Esophagus mucosa (tissue), 1 donor: ENCODE measurements at places on chromosomes 13 and 19. TPM values are rescaled to one million over a fixed set of nuclear protein-coding genes. Genes with fewer than 3 reads are reported as not detected.

The NAPSA gene
- 0.40 TPM for total RNA-seq

The CYSLTR2 gene
- 0.24 TPM for total RNA-seq

The HCST gene
- 0.96 TPM for total RNA-seq

The GRK1 gene
- total RNA-seq, result not detected

The RDH8 gene
- not detected for total RNA-seq

The DDX39A gene
- 59.6 TPM for total RNA-seq

The CEACAM3 gene
- not detected for total RNA-seq

The TMIGD2 gene
- 0.20 TPM for total RNA-seq

The MAP4K1 gene
- 3.4 TPM for total RNA-seq

The GPC6 gene
- total RNA-seq, result 0.96 TPM

The CGB8 gene
- not detected for total RNA-seq

The MYO1F gene
- total RNA-seq, result 3.8 TPM

The NUDT15 gene
- total RNA-seq, result 20.5 TPM

The CNN1 gene
- 8.3 TPM for total RNA-seq

The BEST2 gene
- not detected for total RNA-seq

The TUBA3C gene
- not detected for total RNA-seq

The LILRA2 gene
- total RNA-seq, result not detected

The ZNF324 gene
- total RNA-seq, result 9.2 TPM

The VSTM2B gene
- not detected for total RNA-seq

The APOC4 gene
- total RNA-seq, result not detected

The NLRP11 gene
- not detected for total RNA-seq

The KLF12 gene
- 0.88 TPM for total RNA-seq

The NKG7 gene
- total RNA-seq, result not detected

The CRTC1 gene
- total RNA-seq, result 4.0 TPM

The LAIR2 gene
- total RNA-seq, result not detected

The SELENOV gene
- not detected for total RNA-seq

The TEX26 gene
- not detected for total RNA-seq

The FRY gene
- 10.2 TPM for total RNA-seq

The DDX49 gene
- total RNA-seq, result 56.0 TPM

The DENND1C gene
- 1.3 TPM for total RNA-seq

The PROZ gene
- total RNA-seq, result not detected

The CNFN gene
- 1,078 TPM for total RNA-seq

The ZNF470 gene
- 2.4 TPM for total RNA-seq

The OR7D2 gene
- total RNA-seq, result not detected

The UNC13A gene
- total RNA-seq, result 0.04 TPM

The ZNF44 gene
- total RNA-seq, result 9.1 TPM

The MBD3L2 gene
- total RNA-seq, result not detected

The ZNF471 gene
- total RNA-seq, result 2.0 TPM

The TMC4 gene
- 36.5 TPM for total RNA-seq

The CEACAM16 gene
- not detected for total RNA-seq

The TRIM28 gene
- total RNA-seq, result 204 TPM

The IGFL1 gene
- 20.2 TPM for total RNA-seq

The TEAD2 gene
- total RNA-seq, result 8.0 TPM

The SCGB2B2 gene
- 0.32 TPM for total RNA-seq
